ENCODE measurements at places on chromosomes 13 and 19.

- no peak for DNase-seq
Measured at GRCh38 chr13:27919659-27919933, 204 bp upstream of the PDX1 start.

DNA sequence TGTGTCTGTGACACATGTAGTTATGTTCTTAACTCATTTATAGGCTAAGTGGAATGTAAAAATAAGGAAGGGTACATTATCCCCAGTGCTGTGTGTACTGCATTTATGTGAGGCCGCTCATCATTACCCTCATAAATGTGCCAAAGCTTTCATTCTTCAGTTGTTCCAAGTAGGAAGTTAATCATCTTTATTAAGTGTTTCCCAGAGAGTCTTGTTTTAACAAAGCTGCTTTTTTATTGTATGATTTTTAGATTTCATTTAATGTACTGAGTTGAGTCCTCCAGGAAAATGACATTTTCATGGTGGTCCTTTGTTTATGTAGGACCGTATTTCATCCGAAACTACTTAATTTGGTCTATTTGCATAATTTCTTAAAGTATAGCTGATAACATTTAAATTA lies 379.8 kb downstream of the DLEU7 start:
- no peak for DNase-seq

DNA sequence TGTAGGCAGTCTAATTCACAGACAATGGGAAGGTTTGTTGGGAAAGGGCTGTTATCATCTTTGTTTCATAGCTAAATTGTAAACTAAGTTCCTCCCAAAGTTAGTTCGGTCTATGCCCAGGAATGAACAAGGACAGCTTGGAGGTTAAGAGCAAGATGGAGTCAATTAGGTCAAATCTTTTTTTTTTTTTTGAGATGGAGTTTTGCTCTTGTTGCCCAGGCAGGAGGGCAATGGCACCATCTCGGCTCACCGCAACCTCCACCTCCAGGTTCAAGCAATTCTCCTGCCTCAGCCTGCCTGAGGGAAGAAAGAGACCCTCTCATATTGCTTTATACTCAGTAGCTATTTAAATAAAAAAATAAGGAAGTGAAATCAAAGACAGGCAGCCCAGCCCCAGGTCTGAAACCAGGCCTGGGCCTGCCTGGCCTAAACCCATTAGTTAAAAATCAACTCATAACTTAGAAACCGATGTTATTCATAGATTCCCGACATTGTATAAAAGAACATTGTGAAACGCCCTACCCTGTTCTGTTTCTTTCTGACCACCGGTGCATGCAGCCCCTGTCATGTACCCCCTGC lies 297.4 kb upstream of the SGCG start:
- no peak for DNase-seq

DNA sequence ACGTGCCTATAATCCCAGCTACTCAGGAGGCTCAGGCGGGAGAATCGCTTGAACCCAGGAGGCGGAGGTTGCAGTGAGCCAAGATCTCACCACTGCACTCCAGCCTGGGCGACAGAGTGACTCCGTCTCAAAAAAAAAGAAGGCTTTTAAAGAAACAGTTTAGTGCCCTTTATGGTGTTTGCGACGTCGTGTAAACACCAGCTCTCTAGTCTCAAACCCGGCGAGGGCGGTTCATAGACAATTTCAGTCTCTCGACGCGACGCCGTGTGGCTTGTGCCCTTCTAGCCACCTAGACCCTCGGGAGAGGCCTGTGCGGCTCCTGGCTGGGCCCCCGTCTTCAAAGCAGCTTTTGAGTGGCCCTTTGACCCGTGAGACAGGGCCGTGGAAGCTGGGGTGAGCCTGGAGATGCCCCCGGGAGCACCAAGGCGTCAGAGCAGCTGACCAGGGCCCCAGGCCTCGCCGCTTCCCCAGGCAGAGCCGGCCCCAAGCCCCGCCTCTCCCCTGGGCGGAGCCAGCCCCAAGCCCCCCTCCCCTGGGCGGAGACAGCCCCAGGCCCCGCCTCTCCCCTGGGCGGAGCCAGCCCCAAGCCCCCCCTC lies 5.0 kb upstream of the MADCAM1 start:
- no peak for DNase-seq

GRCh38 chr13:77810878-77811277 lies 107.8 kb downstream of the EDNRB start:
- no peak for DNase-seq

- peak; percentile 61 for DNase-seq
Measured at GRCh38 chr19:7871437-7872305, 2.5 kb downstream of the PRR36 start.

GRCh38 chr19:18160971-18161635 lies 8.1 kb downstream of the PIK3R2 start:
- peak; percentile 77 for DNase-seq

DNA sequence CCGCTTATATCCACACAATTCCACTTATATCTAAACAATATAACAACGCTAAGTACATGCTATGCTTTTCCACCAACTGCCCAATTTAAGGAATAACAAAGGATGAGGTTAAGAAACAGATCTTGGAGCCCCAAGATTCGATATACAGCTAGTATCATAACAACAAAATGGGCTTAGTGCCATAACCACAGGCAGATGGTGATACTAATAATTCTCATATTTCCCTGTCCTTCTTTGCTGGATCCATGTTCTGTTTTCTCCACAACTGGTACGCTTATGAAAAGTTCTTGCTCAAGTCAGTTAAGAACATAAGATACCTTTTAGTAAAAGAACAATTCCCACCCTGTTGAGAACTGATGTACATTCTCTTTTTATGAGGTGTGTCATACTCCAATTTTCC lies 33.9 kb downstream of the CAB39L start:
- DNase-seq, result no peak

DNA sequence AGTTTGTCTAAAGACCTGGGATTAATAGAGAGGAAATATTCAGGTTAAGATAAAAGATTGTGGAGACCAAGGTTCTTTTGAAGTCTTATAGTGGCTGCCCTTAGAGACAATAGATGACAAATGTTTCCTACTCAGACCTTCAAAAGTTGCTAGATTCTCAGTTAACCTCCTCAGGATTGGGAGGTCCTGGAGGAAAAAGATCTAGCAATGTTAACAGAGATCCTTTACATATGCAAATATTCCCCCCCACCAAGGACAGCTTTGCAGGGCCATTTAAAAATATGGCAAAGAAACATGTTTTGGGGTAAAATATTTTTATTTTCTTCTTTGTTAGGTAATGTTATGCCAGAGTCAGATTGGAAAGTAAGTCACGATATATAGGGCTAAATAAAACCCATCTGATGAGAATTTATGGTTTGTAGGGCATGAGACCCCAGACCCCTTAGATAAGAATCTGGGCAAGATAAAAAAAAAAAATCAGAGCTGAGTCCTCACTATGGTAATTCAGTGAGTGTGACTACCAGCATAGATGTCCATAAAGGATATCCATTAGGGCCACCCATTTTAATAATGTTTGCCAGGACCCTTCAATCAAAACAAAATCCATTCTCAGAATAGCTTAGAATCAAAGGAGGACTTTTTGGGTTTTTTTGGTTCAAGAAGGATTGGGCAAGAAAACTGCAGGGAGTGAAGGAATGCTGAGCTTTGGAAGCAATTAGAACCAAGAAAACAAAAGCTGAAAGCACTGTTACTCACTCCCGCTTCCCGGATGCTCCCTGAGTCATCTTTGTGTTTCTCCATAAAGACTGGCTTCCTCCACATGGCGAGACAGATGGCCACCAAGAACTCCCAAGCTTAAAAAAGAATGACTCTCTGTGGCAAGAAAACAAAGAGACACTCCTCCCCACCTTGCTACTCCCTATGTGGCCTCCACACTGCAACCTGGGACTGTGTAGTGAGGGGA lies 28.2 kb downstream of the VSTM1 start:
- no peak for DNase-seq

GRCh38 chr19:50780753-50781435 lies 9.3 kb upstream of the ACP4 start:
- DNase-seq, result no peak

DNA sequence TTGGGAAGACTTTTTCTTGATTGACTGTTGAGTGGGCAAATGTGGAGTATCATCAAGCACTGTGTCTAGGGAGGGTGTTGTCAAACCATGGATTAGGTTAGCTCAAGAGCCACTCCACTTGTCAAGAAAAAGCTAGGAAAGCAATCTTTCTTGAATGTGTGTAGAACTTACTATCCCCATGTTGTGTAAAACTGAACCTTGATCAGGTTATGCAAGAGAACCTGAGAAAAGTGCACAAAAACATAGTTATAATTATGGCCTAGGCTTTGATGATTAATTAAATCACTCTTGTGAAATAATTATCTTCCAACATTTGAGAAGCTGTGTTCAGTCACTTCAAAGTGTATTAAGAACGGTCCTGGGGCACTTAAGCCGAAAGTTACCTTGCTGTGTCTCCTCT lies 238.2 kb upstream of the OBI1 start:
- no peak for DNase-seq

GRCh38 chr19:55486971-55487923 lies 989 bp upstream of the SSC5D start:
- no peak for DNase-seq

DNA sequence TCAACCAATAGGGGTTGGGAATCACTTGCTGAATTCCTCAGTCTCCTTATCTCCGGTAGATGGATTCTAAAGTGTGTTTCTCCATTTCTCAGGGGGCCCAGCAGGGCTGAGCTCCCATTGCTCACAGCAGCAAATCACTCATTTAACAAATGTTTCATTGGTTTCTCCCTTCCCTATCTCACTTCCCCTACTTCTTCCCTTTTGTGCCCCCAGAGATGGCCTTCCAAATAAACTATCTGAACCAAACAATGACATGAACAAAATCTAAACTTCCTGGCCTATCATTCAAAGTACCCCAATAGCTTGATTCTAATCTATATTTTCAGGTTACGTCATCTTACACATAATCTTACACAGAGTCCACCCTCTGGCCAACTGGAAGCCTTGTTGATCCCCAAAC lies 60.4 kb downstream of the DLEU7 start:
- no peak for DNase-seq

DNA sequence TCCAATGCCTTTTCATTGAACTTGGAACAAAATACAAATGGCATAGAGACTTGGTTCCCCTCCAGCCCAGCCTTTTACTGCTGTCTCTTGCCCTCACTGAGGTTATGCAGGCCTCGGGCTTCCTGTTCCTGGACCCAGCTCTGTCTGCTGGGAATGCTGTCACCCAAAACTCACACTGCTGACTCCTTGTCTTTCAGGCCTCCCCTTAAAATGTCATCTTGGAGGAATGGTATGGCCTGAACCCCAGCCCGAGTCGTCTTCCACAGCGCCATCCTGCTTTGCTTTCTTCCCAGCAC lies 9.7 kb upstream of the ANKRD10 start:
- no peak for DNase-seq

- DNase-seq, result no peak
Measured at GRCh38 chr13:94056362-94056990, 423.0 kb downstream of the DCT start.

DNA sequence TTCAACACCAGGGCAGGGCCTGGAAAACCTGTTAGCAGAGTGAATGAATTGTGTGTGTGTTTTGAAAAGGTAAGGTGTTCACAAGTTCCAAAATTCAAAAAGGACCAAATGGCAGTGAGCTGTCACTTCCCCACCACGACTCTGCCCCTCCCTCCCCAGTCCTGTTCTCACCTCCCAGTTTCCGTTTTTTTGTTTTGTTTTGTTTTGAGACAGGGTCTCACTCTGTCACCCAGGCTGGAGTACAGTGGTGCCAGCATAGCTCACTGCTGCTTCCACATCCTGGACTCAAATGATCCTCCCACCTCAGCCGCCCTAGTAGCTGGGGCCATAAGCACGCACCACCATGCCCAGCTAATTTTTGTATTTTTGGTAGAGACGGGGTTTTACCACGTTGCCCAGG lies 20.3 kb upstream of the BCL3 start:
- DNase-seq, result no peak

Data from CD4-positive, alpha-beta T cell treated with Interleukin-6 at 100 ng/mL for 8 hours (primary cell).